ENCODE measurements at places on chromosomes 7 and 10. TPM values are rescaled to one million over a fixed set of nuclear protein-coding genes. Genes with fewer than 3 reads are reported as not detected.

The WDFY4 gene
- total RNA-seq = 0.06 TPM

- DNase-seq = no peak
These were observed 149.5 kb upstream of the VWC2 start for GRCh38 chr7:49623943-49624342.

GRCh38 chr7:157861551-157861950, 524.7 kb downstream of the DNAJB6 start:
- no peak for DNase-seq

DNA sequence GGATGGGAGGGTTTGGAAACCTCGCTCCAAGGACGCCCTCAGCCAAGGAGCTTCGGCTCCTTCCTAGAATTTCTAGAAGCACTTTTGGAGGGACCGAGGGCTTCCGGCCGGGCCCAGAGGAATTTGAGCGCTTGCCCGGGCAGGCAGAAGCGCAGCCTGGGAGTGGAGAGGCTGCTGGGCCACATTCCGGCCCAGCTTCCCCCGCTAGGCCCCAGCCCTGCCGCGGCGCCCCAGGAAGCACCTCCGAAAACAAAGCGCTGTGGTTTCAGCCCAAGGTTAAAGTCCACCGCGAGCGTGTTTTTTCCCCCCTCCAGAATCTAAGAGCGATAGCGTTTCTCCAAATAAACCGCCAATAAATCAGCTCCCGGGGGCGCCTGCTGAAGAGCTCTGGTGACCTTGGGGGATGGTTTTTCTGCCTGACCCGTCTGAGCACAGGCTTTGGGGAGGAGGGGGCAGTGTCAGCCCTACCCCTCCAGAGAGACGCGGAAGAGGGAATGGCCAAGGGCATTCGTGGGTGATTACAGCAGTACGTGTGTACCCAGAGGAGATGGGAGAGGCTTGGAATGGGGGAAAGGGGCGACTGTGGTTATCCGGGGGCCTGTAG, 5.7 kb upstream of the TNRC18 start:
- DNase-seq = no peak

GRCh38 chr10:133420579-133420978, 3.8 kb downstream of the SPRN start:
- no peak for DNase-seq

DNA sequence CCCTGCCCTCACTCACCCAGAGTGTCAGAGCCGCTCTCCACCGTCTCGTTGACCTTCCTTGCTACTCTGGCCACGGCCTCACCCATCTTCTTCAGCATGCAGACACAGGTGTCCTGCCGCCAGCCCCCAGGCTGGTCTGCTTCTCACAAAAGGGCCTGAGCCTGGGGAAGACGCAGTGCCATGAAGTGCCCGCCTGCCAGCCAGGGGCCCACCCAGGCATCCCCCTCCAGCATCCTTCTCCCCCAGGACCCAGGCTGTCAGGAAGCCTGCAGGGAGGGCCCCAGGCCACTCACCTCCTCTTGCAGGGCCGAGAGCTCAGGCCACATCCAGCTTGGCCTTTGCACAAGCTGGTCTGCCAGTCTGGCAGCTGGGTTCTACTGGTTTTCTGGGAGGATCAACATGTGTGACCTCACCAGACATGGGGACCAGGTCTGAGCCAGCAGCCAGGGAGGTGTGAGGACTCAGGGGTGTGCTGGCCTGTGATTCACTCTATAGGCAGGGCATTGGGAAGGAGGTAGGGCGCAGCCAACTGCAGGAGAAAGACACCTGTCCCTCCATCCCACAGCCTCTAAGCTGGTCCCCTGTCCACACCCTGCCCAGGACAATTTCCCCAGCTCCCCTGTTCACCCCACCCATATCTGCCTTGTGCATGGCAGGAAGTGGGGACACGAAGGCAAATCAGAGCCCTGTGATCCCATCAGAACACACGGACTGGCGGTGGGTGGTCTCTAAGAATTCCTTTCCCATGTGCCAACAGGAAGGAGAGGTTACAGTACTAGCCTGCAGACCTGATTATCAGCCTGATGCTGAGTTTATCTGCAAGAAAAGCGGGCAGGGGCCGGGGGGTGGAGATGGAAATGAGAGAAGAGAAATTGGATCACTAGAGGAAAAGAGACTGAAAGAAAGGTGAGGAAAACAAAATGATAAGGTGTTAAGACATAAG, 5.7 kb downstream of the LRRC20 start:
- no peak for DNase-seq

DNA sequence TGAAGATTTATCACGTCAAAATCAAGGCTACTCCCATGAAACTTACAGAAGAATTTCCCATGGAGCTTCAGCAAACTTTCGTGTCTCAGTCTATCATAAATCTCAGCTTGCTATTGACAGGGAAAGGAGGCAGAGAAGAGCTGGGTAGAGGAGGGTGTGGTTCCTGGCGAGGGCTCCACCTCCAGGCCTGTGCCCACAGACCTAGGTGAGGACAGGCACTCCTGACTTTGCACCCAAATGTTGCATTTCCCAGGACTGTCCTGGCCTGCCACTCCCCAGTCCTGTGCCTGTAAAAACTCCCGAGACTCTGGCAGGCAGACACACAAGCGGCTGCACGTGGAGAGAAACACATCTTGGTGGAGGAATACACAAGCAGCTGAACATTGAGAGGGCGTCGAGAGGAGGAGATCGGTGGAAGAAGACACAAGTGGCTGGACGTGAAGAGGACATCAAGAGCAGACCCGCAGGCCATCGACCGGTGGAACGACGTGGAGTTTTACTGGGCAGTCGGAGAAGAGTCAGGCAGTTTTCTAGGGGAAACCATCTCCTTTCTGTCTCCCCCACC, 145.1 kb downstream of the CTNNA3 start:
- DNase-seq = no peak

The DLX5 gene
- total RNA-seq = not detected

The LIPJ gene
- not detected for total RNA-seq

DNA sequence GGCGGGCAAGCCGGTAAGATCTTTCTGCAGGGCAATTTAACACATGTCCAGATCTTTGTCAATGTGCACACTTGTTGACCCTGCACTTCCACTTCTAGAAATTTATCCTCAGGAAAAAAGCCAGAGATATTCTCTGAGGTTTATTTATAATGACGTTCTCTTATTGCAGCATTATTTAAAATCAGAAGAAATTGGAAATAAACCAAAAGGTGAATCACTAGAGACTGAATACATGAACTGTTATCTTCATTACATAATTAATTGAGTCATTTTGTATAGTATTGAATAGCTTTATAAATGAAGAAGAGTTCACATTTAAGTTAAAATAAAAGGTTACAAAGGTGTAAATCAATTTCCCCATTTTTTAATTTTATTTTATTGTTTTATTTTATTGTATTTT, 16.3 kb upstream of the SAR1A start:
- no peak for DNase-seq

GRCh38 chr10:5951167-5951711, 26.1 kb downstream of the IL15RA start:
- DNase-seq = no peak

DNA sequence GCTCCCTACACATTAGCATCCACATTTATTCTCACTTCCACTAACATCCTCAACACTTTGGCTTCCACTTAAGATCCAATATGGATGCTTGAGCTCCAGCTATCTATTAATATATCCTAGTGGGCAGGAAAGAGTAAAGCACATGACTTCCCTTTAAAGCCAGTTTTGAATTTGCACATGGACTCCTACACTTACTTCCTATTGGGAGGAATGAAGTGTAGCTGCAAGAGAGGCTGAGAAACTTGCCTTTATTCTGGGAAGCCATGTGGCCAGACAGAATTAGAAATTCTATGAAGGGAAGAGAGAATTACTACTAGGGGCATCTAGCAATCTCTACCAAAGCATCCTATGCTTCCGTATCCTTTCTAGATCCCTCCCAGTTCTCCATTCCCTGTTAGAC, 3.0 kb upstream of the TSPAN14 start:
- no peak for DNase-seq

DNA sequence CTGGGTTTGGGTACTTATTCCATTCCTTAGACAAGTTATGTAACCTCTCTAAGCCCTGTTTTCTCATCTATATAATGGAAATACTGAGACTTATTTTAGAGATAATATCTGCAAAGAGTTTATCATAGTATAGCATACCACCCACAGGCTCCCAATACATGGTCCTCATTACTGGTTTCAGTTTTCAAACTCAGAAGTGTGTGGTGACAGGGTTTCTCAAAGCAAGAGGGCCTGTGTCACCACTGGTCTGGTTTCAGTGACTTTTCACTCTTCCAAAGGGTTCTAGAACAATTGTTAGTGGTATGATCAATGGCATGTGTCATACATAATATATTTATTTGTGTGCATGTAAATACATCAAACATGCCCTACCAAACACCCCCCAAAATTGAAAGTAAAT, 89.2 kb upstream of the BMPER start:
- DNase-seq = no peak

GRCh38 chr7:107613948-107614347, 33.9 kb downstream of the BCAP29 start:
- no peak for DNase-seq

The ZNF277 gene
- 16.4 TPM for total RNA-seq

The FOXI2 gene
- not detected for total RNA-seq

The NKX2-3 gene
- total RNA-seq = not detected
